ENCODE measurements at places on chromosomes 7 and 10.

- no peak for DNase-seq
These were observed 120.4 kb downstream of the ARHGAP21 start for GRCh38 chr10:24603333-24603732.

- no peak for DNase-seq
These were observed 530.9 kb upstream of the AUTS2 start for GRCh38 chr7:69067397-69067796.

DNA sequence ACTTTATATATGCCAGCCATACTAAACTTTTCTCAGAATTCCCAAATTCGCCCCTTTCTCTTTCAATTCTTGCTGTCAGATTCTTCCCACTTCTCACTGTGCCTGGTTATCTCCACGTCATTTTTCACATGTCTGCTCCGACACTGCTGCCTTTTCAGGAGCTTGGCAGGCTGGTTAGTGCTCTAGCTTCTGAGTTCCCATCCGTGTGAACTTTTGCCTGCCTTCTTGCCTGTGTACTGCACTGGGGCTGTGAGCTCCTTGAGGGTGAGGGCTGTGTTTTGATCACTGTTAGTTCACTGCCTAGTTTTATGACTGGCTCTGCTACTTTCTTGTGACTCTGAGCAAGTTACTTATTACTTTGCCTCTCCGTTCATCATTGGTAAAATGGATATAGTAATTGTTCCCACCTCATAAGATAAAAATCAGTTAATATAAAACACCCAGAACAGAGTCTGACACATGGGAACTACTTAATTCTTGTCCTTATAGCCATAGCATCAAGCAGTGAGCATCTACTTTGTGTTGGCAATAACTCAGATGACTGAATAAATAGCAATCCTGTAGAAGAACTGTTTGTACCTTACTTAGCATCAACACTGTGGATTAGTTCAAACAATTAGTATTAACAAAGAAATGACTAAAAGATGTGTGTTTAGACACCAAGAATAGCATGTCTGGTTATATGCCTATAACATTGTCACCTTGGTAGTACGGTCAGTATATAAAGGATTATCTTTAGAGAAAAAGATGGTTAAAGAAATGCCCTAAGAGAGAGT lies 5.5 kb downstream of the GSTO1 start:
- DNase-seq: no peak

GRCh38 chr7:121186746-121187145 lies 142.1 kb upstream of the WNT16 start:
- DNase-seq: no peak

DNA sequence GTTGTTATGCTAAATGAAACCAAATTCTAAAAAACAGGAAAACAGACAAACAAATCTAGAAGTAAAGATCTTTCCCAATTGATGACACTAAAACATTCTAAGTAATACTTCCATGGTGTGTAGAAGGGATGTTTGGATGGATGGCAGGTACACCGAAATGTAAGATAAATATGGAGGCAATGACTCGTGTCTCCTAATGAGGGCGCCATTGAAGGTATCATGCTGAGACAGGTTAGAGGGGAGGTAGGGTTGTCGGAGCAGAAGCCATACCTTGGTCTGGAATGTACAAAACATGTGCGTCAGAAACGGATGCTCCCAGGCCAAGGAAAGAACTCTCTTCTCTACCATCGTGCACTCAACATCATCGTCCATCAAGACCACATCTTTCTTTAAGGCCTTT lies 101.4 kb downstream of the PRKCQ start:
- no peak for DNase-seq

DNA sequence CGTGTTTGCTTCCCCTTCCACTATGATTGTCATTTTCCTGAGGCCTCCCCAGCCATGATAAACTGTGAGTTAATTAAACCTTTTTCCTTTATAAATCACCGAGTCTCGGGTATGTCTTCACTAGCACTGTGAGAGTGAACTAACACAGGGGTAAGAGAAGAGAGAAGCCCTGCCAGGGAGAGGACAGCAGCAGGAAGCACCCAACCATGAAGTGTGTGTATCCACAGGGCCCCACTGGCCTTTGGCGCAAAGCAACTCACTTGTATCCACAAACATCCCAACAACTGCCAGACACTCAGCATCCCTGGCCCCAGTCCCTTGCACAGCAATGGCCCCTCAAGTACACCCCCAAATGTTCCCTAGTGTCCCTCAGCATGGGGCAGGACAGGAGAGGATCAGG lies 115.1 kb downstream of the MAD1L1 start:
- no peak for DNase-seq

GRCh38 chr10:79238158-79238520 lies 109.1 kb upstream of the PPIF start:
- no peak for DNase-seq

DNA sequence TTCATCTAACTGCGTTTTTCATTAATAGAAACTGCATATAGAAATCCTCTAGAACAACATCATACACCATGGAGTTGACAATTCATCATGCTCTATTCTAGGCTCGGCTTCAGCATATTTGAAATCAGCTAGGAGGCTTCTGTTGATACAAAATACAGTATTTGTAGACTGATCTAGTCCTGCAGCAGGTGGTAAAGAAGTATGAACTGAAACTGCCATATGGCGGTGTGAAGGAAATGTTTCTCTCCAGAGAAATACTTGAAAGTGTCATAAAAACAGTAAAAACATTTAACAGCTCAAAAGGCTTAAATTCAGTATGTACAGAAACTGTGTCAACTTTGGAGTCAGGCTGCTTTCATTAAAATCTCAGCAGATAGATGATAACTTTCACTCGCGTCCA lies 32.0 kb upstream of the MYO3A start:
- DNase-seq: no peak

DNA sequence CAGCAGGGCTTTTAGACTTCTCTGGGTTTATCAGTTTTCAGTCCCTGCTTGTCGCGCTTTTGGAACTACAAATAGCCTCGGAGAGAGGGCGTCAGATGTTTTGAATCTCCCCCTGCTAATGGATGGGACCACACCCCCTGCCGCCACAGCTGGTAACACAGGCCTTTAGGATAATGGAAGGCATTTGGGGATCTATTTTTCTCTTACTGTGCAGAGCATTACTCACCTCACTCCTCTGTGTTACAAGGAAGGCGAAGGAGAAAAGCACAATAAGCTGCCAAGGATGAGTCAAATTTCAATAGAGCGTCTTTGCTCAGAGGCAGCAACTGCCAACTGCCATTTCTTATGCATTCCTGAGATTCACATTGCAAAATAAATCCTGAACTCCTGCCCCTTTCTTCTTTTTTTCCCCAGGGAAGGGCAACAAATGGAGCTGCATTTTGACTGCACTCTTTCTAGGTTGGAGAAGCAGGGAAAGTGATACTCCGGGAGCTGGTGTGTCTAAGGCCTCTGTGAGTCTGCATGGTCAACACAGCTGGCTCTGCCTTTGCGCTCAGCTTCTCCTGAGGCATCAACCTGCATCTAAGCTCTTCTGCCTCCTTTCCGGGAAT lies 31.5 kb upstream of the SMNDC1 start:
- no peak for DNase-seq

DNA sequence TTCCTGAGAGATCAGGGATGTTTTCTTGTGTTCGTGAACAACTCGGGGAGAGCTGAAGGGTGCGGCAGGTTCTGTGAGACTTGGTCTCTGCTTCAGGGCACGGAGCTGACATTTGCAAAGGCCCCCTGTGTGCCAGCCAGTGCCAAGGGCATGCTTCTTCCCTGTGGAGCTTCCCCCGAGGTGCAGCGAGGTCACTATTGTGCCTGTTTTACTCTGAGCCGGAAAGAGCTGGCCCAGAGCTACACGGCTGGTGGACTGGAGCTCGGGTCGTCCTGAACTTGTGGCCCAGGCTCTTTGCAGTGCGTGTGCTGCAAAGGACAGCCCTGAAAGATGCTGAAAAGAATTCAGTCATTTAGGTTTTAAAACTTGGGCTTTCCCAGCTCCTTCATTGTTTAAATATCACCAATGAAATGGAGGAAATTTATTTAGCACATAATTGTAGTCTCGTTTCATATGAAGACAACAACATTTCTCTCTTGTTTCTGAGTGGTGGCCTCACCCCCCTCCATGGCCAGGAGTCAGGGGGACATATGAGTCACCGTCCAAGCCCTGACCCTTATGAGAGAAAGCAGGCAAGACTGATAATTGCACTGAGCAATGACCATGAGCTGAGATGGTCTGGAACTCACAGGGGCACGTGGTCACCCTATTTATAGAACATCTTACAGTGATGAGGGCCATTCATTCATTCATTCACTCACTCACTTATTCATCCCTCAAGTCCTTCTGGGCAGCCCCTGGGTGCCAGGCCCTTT lies 102.6 kb downstream of the PTPRE start:
- DNase-seq: no peak

- DNase-seq: no peak
These were observed 31.2 kb downstream of the C10orf71 start for GRCh38 chr10:49330127-49330665.

GRCh38 chr10:78764436-78764835 lies 304.3 kb upstream of the ZMIZ1 start:
- no peak for DNase-seq

DNA sequence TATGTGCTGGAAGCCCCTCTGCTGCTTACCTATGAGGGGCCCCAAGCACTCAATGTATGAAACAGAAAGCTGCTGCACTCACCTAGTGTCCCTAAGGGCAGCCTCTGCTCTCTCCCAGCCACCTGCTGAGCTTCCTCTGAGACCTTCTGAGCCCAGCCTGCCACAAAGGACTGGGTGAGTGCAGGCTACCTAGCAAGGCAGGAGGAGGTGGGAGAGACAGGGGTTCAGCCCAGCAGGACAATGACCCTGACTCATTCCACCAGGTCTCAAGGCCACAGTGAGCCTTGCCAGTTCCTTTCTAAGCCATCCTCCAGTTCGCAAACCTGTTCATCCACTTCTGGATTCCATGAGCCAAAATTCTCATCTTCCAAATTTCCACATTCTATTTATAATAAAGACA lies 16.3 kb downstream of the VOPP1 start:
- no peak for DNase-seq

GRCh38 chr10:88952647-88953111 lies at the start of gene ACTA2:
Gene ACTA2, minus strand, starts transcription at chr10:88952773. Its CDS starts 3,843 bp downstream, at chr10:88948930.
- DNase-seq: no peak

- DNase-seq: no peak
These were observed 137.4 kb upstream of the TCERG1L start for GRCh38 chr10:131448883-131449282.

DNA sequence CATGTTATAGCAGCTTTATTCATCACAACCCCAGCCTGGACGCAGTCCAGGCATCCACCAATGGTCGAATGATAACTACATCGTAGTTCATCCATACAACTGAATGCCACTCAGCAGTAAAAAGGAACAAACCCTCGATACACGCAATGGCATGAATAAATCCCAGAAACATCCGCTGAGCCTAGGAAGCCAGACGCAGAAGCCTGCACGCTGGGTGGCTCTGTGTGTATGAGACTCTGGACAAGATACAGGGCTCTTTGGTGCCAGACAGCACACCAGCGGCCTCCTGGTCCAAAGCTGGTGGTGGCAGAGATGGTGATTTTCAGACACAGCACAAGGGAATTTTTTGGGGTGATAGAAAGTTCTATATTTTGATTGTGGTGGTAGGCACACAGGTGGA lies 10.0 kb upstream of the CRYGN start:
- no peak for DNase-seq

DNA sequence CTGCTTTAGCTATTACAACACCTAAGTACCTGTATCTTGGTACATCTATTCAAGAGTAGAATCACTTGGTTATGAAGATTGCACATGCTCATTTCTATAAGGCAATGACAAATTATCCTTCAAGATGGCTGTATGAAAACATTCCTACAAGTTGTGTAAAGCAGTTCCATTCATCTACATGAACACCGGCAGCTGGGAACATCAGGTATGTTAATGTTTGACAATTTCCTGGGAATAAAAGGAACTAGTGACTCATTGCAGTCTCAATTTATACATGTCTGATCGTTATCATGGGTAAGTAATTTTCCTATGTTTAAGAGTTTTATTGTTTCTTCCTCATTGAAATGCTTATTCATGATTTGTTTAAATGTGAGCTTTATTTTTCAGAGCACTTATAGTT lies 203.2 kb upstream of the SEMA3E start:
- no peak for DNase-seq

DNA sequence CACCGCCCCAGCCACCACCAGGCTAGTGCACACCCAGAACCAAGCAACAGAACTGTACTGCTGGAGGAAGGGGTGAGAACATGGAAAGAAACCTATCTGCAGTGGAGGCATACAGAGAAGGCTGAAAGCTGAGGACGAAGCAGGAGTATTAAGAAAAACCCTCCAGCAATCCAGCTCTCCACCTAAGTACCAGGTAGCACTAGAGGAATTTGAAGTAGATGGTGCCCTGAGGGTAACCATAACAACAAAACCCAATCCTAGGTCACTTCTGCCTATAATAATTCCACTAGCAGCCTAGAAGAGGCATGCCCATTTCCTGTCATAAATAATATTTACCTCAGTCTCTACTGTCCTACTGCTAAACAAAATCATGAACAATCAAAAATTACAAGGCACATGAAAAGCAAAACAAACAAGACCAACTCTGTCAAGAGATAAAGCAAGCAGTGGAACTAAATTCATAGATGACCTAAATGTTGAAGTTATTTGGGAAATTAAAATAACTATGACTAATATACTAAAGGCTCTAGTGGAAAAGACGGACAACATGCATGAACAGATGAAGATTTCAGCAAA lies 51.1 kb downstream of the HYCC1 start:
- DNase-seq: no peak

DNA sequence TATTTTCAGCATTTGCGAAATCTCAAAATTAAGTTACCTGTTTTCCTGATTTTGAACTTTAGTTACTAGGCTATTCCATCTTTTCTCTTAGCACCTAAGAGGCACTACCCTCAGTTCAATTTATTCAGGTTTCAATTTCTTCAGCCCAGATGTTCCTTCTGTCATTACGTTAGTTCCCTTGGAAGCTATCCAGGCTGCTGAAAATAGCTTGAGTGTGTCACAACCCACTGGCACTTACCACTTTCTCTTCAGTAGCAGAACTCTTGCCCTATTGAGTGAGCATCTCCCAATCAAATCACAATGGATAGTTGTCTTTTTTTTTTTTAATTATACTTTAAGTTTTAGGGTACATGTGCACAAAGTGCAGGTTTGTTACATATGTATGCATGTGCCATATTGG lies 332.7 kb upstream of the LRGUK start:
- no peak for DNase-seq

DNA sequence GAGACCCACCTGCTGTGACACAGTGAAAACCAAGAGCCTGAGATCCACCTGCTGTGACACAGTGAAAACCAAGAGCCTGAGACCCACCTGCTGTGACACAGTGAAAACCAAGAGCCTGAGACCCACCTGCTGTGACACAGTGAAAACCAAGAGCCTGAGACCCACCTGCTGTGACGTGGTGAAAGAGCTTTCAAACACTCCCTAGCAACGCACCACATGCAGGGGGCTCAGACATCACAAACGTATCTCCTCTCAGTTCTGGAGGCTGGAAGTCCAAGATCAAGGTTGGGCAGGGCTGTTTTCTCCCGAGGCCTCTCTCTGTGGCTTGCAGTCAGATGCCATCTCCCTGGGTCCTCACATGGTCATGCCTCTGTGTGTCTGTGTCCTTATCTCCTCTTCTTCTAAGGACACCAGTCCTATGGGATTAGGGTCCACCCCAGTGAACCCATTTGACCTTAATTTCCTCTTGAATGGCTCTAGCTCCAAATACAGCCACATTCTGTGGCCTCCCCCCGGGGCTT lies 43.8 kb downstream of the INSIG1 start:
- no peak for DNase-seq

GRCh38 chr10:125462845-125463244 lies 220.1 kb downstream of the TEX36 start:
- DNase-seq: no peak
